ENCODE measurements at places on chromosomes 1 and 21.

GRCh38 chr1:109527846-109528695 lies 11.6 kb upstream of the GPR61 start:
- no peak for DNase-seq

DNA sequence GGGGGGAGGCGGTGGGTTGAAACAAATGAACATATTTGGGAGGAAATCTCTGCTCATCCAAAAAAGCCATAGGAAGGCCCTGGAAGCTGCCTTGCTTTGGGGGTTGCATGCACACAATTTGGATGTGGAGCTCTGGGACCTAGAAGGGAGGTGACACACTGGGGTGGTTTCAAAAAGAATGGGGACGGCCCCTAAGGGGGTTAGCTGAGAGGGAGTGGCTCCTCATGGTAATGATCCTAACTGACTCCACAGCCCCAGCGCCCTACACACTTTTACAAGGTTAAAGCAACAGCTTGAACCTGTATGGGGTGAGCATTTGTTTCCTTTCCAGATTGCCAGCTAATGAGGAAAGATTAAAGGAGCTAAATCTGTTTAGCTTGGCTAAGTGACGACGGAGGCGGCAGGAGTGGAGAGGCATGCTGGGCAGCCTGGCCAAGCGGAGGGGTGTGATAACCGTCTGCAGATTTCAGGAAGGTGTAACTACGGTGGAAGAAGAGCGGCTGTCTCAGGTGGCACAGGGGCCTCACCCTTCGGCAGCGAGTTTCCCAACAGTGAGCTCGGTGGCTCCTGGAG lies 107.3 kb downstream of the RNF220 start:
- DNase-seq = no peak

GRCh38 chr1:163170975-163171676 lies 31.6 kb downstream of the RGS5 start:
- no peak for DNase-seq

GRCh38 chr1:231193710-231194340 lies 32.0 kb downstream of the TRIM67 start:
- no peak for DNase-seq

DNA sequence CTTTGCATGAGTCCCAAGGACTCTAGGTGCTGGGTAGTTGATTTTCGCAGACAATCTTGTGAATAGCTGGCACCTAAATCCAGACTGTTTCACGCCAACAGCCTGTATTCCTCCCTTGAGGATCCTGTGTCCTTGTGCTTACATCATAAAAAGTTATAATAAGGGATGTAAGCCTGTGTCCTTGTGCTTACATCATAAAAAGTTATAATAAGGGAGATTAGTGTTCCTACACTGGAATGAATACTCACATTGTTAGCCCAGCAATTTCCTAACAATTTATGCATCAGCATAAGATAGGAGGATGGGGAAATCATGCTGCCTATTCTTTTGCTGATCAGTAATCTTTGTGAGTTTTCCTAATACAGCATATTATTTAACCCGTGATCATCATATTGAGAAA lies 4.0 kb upstream of the HSD3B2 start:
- no peak for DNase-seq

GRCh38 chr1:112465122-112465521 lies 43.6 kb upstream of the WNT2B start:
- no peak for DNase-seq

- no peak for DNase-seq
Measured at GRCh38 chr1:186175588-186175987, 199.5 kb downstream of the TPR start.

- no peak for DNase-seq
Measured at GRCh38 chr1:222588135-222588534, 1.6 kb downstream of the TAF1A start.

GRCh38 chr1:84698151-84699110 lies 8.2 kb upstream of the SSX2IP start:
- no peak for DNase-seq

- no peak for DNase-seq
Measured at GRCh38 chr1:205764578-205764977, 10.7 kb downstream of the RAB29 start.

- no peak for DNase-seq
Measured at GRCh38 chr1:115068826-115069585, 20.3 kb downstream of the TSPAN2 start.

DNA sequence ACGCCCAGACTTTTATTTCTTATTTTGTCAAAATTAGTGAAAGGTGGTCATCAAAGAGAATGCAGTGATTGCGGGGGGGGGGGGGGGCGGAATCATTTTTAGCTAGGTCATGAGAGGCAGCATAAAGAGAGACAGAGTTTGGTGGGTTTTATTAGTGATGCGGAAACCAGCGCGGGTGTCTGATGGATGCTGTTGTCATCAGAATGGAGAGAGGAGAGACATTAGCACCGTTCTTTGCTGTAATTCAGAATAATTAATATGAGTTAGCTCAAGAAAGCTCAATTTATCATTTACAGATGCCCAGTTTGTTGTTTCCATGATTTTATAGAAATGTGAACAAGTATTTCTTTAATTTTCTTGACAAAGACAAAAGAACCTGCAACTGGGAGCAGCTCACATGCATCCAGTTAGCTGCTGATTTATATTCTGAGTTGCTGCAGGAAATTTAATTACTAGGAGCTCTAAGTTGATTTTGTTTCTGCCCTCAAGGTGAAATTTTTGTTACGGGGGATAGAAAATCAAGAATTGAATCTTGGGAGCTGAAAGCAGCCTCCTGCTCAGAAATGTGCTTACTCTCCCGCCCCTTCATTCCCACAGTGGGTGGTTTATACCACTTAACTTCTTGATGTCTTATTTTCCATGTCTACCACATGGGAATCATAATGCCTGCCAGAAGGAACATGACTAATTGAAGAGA lies 133.4 kb upstream of the MAP1LC3C start:
- DNase-seq = no peak

DNA sequence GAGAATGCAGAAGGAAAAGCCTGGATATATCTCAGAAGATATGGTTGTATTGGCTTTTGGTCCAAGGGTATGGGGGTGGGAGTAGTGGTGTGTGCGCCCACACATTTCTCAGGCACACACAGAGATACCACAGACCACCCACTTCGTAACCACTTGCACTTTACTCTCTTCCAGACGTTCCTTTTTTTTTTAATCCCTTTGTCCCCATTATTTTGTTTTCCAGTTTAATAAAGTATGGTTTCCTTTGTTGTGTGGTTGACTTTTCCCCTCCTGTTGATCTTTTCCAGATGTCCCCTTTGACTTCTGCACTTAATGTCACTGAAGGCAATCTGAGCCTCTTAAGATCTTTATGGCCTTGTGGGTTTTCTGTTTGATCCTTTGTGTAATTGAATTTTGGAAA lies 10.5 kb upstream of the TARS2 start:
- no peak for DNase-seq

GRCh38 chr1:33898881-33899280 lies 35.0 kb downstream of the HMGB4 start:
- no peak for DNase-seq

- no peak for DNase-seq
Measured at GRCh38 chr1:160210561-160210960, 5.4 kb downstream of the PEA15 start.

DNA sequence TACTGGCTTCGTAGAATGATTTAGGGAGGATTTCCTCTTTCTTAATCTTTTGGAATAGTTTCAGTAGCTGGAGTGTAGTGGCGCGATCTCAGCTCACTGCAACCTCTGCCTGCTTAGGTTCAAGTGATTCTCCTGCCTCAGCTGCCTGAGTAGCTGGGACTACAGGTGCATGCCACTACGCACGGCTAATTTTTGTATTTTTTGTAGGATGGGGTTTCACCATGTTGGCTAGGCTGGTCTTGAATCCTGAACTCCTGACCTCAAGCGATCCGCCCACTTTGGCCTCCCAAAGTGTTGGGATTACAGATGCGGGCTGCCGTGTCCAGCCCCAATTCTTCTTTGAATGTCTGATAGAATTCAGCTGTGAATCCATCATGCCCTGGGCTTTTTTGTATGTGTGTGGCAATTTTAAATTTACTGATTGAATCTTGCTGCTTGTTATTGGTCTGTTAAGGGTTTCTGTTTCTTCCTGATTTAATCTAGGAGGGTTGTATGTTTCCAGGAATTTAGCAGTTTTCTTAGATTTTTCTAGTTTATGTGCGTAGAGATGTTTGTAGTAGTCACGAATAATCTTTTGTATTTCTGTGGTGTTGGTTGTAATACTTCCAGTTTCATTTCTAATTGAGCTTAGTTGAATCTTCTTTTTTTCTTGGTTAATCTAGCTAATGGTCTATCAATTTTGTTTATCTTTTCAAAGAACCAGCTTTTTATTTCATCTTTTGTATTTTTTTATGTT lies 15.3 kb downstream of the MAN1C1 start:
- no peak for DNase-seq

GRCh38 chr1:16920951-16921350 lies 780 bp upstream of the CROCC start:
- no peak for DNase-seq

DNA sequence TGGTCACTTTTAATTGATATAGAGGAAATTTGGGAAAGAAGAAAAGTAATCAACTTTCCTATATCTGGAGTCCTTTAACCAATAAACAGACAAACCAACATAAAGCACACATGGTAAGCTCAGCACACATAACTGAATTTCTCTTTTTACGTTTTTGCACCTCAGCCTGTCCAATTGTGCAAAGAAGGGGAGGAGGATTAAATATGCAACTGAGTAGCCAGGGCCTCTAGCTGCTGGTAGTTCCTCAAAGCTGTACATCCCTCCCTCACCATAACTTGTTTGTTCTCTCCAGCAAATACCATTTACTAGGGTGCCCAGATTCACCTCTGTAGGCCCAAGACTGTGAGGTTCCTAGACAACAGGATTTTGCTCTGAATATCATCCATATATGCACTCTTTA lies 25.4 kb downstream of the ST6GALNAC5 start:
- no peak for DNase-seq

GRCh38 chr1:29240986-29241385 lies 4.7 kb downstream of the PTPRU start:
- DNase-seq = no peak

GRCh38 chr1:104699433-104699832 lies 949.7 kb downstream of the AMY1C start:
- no peak for DNase-seq

DNA sequence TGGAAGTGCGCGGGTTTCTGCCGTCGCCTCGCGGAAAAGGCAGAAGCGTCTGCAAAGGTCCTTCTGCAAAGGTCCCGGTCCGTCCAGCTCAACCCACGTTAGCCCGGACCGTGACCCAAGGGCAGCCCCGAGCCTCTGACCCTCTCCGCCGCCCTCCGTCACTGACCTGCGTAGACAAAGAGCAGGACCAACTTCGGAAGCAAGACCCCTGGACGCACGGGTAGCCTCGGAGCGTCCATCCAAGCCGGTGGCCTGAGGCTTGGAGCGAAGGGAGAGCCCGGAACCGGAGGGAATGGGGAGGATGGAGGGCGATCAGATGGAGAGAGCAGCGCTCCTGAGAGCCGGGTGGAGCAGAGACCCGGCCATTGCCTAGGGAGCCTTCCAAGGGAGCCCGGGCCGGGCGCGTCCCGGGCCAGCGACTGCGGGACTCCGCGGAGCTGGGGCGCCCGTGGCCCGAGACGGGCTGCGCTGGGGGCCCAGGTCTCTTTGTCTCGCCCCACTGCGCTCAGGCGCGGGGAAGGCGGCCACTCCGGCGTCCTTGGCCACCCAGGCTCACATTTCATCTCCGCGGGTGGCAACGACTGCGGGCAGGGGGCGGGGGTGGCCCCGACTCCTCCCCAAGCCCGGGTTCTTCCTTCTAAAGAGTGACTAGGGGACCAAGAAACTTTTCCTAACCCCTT lies at the start of gene CYYR1:
TSS of gene CYYR1 (minus strand) at position 585 of the 680 bp plus-strand sequence. CDS start at position 239, 346 bp downstream.
- DNase-seq = no peak

- no peak for DNase-seq
Measured at GRCh38 chr21:38349111-38349746, 92.4 kb downstream of the KCNJ15 start.

GRCh38 chr21:33237486-33237885 lies 7.7 kb downstream of the IFNAR2 start:
- DNase-seq = no peak

- no peak for DNase-seq
Measured at GRCh38 chr1:195951313-195951712, 656.9 kb downstream of the KCNT2 start.

- no peak for DNase-seq
Measured at GRCh38 chr1:241918879-241919278, 38.7 kb upstream of the BECN2 start.

GRCh38 chr1:30368651-30369240 lies 354.6 kb downstream of the MATN1 start:
- no peak for DNase-seq

Data from T-helper 22 cell (primary cell).